Foreskin fibroblast (primary cell): ENCODE measurements at places on chromosomes 5 and 9.

- DNase-seq, result peak; percentile 63
These were observed 21.6 kb upstream of the SPATA31D4 start for GRCh38 chr9:81906671-81907070.

- peak; percentile 62 for DNase-seq
These were observed 816.4 kb downstream of the SEMA5A start for GRCh38 chr5:8729437-8729836.

DNA sequence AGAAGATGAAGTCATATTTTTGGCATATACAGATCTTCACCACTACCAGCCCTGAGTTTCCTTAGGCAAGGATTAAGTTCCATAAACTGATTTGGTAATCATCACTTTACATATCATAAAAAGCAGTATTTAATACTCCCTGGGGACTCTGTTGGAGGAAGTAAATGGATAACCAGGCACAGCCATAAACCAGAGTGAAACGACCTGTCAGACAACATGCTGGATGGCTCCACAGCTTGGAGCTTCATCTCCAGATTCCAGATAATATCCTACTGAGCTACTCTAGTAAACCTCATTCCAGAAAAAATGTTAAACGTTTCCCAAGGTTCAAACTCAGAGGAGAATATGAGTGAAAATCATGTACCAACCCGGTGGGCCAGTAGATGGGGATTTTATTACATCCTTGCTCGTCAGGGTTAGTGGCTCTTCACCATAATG is 109.2 kb downstream of the BASP1 start:
- no peak for DNase-seq

DNA sequence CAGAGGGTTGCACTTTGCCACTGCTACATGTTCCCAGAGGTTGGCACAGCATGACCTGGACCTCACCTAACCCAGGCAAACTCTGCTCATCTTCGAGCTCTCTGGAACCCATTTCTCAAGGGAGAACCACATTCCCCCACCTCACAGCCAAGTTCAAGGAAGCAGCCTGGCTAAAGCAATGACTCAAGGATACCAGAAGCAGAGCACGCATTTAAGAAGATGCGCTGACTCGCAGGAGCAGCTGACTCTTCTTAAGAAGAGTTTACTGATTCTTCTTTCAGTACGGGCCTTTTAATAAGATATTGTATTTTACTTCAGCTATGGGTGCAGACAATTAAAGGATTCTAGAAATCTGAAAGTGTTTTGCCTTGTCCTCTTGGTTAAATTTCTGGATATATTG is 4.1 kb upstream of the SEMA5A start:
- DNase-seq, result no peak

GRCh38 chr5:285991-286557 is 14.6 kb downstream of the PDCD6 start:
- DNase-seq, result no peak

DNA sequence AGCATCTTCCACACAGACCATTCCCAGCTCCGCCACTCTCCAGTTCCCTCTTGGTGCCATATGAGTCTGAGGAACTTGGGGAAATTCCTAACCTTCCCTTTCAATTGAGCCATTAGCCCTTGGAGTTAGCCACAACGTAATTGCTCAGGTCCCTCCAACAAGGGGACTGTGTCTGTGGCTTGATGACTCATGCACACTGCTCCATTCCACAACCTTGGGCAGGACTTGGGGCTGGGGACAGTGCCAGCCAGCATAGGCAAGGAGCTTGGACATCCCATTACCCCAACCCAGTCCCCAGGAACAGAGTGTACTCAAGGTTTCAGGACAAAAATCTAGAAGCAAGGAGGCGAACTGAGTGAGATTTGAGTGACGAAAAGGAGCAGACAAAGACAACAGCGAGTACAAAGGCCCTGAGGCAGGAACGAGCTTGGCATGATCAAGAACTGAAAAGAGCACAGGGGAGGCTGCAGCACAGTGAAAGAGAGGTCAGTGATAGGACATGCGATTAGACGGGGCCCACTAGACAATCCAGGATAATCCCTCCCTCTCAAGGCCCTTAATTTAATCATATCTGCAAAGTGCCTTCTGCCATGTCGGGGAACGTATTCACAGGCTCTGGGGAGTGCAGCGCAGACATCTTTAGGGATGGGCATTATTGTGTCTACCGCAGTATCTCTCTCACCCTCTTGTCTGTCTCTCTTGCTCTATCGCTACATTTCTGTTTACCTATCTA is 16.0 kb upstream of the JADE2 start:
- DNase-seq, result peak; percentile 33

- no peak for DNase-seq
These were observed 107.7 kb upstream of the EQTN start for GRCh38 chr9:27404661-27405060.

GRCh38 chr5:103442750-103443149 is 119.8 kb downstream of the NUDT12 start:
- no peak for DNase-seq

GRCh38 chr9:6109986-6110385 is 94.6 kb upstream of the RANBP6 start:
- DNase-seq, result no peak

- DNase-seq, result no peak
These were observed 47.0 kb downstream of the SCAMP1 start for GRCh38 chr5:78407458-78407857.

DNA sequence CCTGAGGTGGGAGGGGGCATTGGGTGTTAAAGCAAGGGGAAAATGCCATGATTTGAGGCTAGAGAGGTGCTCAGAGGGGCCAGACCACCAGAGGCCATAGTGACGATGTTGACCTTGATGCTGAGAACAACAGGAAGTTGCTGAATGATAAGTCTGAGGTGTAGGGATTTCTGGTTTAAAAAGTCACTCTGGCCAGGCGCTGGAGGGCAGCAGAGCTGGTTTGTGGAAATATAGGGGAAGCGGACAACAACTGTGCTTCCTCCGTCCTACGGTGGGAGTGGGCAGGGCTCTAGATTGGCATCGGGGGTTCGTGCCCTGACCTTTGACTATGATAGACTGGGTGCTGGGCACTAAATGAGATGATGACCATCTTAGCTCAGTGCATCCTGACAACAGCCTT is 44.7 kb downstream of the STOM start:
- DNase-seq, result no peak

DNA sequence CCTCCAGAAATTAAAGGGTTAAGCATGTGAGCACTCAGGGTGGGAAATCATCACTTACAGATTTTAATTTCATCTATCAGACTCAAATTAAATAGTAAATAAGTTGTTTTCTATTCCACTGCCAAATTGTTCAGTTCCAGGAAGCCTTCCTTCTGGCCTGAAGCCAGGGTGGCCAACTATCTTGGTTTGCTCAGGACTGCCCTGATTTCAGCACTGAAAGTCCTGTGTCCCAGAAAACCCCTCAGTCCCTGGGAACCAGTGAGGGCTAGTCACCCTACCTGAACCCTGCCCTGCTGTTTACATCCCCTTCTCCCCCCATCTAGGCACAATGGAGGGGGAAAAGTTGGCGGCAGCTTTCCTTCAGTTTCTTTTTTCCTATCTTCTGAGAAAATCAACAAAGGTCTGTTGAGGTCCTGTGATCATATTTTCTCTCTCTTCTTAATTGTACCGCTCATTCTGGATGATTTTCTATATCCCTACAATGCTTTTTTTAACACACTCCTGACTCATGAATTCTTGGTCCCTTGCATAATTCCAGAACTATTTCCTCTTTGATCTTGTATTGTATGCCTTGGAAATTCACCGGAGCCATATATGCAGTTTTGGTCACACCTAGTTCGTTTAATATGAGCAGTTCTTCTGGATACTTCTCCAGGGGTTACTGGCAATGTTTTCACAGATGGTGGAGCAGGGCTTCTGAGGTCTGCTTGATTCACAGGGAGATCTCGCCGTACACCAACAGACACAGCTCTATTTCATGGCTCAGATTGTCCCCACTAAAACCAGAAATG is 103.8 kb downstream of the MAP1B start:
- DNase-seq, result peak; percentile 88

GRCh38 chr5:173742432-173742816 is 126.0 kb upstream of the BOD1 start:
- DNase-seq, result no peak

DNA sequence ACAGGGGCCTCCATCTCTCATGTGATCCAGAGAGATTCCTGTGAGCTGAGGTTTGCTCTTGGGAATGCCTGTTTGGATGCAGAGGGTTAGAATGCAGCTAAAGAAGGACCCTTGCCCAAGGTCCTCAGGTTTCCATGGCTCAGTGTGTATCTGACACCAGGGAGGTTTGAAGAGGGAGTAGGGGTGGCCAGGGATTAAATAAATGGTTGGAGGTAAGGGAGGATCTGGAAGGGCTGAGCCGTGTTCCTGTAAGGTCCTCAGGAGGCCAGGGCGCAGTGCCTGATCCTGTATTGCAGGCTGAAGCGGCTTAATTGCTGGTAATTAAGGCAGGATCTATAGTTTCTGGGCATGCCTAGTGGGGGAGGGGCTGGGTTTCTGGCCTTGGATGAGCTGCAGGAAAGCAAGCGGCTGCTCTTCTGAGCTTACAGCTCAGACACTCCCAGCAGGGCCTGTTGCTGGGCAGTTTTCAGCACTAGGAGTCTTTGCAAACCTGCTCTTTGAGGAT is 41.5 kb upstream of the MAP1B start:
- DNase-seq, result peak; percentile 6

- peak; percentile 90 for DNase-seq
These were observed at the start of gene CTSL for GRCh38 chr9:87725900-87726709. CTSL (plus strand) TSS chr9:87726119; CDS start chr9:87727604, 1,485 bp downstream.

DNA sequence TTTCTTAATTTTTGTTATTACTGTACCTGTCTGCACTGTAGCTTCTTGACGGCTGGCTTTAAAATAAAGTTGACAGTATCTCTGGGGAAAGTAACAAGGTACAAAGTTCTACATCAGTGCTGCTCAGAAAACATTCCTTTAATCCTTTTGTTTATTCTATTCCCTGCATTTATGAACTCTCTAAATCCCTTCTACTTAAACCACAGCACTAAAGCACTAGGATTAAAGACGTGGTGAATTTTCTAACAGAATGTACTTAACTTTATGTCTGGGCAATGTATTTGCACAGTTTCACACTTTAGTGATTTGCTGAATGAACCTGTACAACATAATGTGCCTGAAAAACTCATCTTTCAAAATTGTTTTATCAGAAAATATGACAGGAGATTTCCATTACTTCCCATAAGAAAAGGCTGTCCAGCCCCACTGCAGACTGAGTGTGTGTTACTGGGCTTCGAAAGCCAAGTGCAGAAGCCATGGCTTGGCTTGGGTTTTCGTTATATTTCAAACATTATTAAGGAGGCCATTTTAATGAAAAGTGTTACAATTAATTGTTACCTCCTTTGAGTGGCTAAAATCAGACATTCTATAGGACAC is 43.8 kb downstream of the LHFPL2 start:
- DNase-seq, result no peak

DNA sequence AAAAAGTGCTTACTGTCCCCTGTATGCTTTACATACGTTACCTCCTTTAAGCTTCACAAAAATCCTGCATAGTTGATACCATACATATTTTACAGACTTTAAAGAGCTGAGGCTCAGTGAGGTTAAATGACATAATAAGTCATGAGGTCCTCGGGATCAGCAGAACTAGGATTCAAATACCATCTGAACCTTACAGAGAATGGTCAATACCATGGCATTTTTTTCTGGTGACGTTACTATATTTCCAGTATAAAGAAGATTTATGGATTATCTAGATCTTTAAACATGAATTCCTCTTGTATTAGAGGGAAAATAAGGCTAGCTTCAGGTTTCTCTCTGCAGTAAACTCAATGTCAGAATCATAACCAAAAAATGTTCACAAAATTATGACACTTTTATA is 153.7 kb upstream of the GPR151 start:
- no peak for DNase-seq

DNA sequence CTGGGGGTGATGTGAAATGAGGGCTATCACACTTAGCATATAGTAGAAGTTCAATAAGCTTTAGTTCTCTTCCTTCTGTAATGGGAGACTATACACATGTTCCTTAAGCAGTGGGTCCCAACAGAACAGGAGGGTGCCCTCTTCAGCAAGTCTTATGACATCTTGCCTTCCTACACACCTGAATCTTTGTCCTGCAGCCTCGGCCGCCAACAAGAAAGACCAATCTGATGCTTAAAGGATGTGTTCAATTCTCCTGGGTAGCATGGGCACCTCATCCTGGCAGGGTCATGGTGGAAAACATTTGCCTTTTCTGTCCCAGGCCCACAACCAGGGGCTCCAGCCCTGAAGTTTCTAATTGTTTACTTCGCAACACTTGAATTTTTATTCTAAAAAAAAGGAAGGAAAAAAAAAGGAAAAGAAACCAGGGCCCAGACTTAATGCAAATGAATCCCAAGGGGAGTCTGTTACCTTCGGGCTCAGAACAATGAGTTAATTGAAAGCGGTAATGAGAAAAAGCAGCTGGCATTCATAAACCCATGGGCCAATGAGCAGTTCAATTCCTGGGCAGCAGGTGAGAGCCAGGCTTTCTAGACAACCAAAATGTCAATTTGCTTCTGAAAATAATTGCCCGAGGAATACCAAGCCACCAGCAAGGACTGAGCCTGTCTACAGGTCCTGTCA is 26.2 kb upstream of the SMAD5 start:
- DNase-seq, result no peak

- DNase-seq, result no peak
These were observed 118.9 kb downstream of the NR6A1 start for GRCh38 chr9:124652203-124652602.

GRCh38 chr9:3875361-3876132 is 349.7 kb upstream of the RFX3 start:
- DNase-seq, result peak; percentile 61

- no peak for DNase-seq
These were observed 188.6 kb upstream of the DMRT1 start for GRCh38 chr9:652914-653313.

- DNase-seq, result peak; percentile 20
These were observed 3.7 kb upstream of the CLK4 start for GRCh38 chr5:178630475-178630930.

GRCh38 chr9:127087836-127088235 is 34.6 kb downstream of the ANGPTL2 start:
- DNase-seq, result no peak

GRCh38 chr9:69283003-69283402 is 42.0 kb upstream of the ENTREP1 start:
- DNase-seq, result no peak

DNA sequence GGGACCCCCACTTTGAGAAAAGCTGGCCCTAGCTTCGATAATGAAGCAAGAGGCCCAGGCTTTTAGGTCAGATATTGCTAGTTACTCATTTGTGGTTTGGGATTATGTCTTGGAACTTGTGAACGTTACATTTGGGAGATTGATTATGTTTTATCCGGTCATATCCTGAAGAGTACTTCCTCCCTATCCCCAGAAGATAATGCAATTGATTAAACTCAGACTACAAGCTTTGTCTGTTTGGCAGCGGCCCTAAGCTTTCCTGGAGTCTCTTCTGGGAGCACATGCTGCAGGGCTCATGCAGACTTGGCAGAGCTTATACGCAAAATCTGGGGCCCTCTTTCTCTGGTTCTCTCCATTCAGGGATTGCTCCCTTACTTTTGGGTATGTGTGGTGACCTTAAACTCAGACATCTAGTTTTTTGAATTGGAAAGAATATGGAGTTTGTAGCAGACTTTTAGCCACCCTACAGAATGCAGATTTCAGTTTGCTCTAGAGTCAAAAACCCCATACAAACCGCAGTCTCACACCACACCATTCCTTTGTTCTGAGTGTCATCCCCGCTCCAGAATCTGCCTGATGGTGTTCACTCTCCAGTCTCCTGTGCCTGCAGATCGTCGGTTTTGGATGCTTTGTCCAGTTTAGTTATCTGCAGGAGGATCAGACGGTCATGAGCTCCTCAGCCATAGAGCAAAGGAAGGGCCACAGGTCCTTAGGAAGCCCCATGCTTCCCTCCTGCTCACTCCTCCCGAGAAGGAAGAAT is 449.5 kb upstream of the TRPC7 start:
- DNase-seq, result peak; percentile 37

- DNase-seq, result no peak
These were observed 518.6 kb downstream of the TLE4 start for GRCh38 chr9:80090317-80090716.

- DNase-seq, result no peak
These were observed 58.1 kb downstream of the MARCHF3 start for GRCh38 chr5:126972062-126972895.
